ENCODE measurements at places on chromosomes 2 and 18.

GRCh38 chr2:134362152-134362668 is 108.3 kb downstream of the MGAT5 start:
- DNase-seq: no peak

GRCh38 chr2:202269585-202269984 is 4.0 kb downstream of the NOP58 start:
- no peak for DNase-seq

GRCh38 chr2:197348721-197349360 is 38.3 kb upstream of the ANKRD44 start:
- DNase-seq: no peak

DNA sequence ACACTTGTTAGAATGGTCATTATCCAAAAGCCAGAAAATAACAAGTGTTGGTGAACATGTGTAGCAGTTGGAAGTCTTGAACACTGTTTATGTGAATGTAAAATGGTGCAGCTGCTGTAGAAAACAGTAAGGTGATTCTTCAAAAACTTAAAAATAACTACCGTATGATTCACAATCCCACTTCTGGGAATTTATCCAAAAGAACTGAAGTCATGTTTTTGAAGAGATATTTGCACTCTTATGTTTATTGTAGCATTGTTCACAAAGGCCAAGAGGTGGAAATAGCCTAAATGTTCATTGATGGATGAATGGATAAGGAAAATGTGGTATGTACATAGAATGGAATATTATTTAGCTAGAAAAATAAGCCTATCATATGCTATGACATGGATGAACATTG is 6.3 kb upstream of the SPP2 start:
- no peak for DNase-seq

GRCh38 chr2:206250041-206250897 is 24.2 kb upstream of the ZDBF2 start:
- no peak for DNase-seq

DNA sequence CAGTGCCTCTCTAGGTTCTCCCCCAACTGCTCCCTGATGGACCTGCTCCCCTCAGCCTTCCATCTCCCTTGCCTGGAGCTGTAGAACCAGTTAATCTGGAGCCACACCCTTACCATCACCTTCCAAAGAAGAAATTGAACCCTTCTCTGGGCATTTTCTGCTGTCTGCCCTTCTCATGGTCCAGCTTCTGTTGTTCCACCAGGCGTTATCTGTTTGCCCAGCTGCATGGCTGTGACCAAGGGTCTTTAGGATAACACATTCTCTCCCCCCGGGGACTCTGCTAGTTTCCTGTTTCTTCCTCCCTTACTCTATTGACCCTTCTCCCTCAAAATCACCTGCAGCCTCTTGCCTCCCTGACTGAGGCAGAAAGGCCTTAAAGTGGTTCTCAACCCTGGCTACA is 3.2 kb upstream of the ANKRD53 start:
- DNase-seq: no peak

DNA sequence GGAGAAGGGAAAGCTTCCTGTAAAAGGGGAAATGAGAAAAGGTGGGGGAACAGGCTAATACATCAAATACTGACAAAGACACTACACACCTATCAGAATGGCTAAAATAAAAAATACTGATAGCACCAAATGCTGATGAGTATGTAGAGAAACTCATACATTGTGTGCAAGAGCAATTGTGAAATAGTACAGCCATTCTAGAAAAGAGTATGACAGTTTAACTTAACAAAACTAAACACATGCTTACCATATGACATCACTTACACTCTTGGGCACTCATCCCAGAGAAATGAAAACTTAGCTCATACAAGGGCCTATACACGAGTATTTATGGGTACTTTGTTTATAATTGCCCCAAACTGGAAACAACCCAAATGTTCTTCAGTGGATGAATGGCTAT is 53.4 kb downstream of the ZNF638 start:
- no peak for DNase-seq

DNA sequence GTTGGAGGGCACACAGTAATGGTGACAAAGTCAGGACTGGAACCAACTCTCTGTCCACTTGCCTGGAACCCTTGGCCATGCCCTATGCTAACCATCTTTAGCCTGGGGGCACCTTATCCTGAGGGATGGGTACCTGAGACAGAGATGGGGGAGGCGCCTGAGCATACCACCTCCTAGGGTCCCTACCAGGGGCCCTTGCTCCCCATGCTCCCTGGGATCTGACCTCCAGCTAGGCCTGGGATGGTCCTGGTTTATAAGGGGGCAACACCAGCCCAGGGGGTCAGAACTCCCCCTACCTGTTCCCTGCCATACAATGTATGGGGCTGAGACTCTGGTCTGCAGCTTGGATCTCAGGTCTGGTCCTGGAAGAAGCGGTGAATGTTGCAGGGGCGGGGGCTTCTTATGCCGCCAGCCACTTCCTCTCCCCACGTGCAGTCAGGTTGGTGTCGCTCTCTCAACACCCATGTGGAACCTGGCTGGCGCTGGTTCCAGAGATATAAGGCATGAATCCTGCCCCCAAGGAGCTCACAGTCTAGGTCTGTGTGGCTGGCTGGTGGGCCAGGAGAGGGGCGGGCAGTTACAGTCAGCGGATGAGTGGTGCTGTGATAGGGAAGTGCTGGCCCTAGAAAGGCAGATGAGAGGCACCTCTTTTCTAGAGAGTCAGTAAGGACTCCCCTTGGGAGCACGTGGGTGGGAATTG is 3.8 kb upstream of the TOGARAM2 start:
- DNase-seq: no peak

- DNase-seq: no peak
These were observed 413.8 kb downstream of the RAD51AP2 start for GRCh38 chr2:17104454-17104853.

DNA sequence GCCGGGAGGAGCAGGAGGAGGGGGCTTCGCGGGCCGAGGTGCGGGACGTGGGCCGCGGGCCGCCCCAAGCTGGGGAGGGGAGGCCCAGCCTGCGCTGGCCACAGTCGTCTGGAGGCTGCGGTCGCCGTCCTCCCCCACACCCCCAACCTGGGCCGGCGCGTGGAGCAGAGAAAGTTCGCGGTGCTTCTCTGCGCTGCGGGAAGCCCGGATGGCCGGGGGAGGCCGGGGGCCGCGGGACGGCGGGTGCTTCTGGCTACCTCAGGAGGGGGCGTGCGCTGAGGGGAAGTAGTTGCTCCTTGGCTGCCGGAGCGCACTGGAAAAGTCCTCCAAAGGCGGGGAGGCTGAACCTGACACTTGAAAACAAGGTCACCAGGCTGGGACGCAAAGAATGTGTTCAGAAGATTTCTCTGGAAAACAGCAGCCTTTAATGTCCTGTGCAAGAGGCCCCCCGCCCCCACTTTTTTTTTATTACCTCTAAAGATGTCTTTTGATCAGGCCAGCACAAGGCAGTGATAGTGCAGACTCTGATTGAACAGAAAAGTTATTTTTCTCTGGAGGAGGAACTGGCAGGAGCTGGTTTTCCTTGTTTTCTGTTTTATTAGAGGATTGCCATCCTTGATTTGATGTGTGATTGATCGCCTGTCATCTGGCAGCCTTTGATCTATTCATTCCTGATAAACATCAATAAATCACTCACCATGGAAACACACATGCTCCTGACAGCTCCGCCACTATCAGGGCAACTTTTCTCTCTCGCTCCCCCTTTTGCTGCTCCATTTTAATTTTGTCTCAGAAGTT is 1.6 kb downstream of the TSHZ1 start:
- DNase-seq: no peak

DNA sequence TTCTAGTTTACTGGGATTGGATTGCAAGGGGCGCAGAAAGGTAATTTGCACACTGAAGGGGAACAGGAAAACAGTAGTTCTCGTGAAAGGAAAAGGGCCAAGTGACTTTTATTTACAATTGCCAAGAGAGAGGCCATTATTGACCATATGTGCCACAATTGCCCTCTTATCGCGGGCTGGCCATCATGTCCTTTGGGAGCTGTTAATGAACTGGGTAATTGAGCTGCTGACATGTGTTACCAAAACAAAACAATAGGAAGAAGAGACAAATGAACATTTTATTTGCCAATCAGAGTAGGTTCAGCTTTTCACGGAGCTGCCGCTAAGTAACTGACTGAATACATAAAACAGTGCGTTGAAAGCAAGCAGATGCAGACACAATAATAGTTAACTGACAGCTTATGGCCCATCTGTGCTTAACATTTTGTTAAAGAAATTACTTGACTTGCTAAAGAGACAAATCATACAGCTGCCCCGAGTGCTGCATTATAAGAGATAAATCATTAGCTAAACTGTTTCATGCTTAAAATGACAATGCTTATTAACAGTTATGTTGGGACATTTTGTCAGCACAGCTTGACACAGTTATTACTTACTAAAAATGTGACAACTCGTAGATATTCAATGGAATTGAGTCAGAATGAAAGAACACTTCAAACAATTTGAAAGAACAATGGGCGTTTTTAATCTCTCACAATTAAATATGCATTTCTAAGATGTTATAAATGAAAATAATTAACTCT is 57.5 kb downstream of the PAX3 start:
- peak; percentile 55 for DNase-seq

Measured in NCI-H2171 (cell line).